ENCODE measurements at places on chromosomes 7 and 10.

GRCh38 chr10:101840741-101841453 is 2.7 kb downstream of the KCNIP2 start:
- peak; percentile 64 for DNase-seq

DNA sequence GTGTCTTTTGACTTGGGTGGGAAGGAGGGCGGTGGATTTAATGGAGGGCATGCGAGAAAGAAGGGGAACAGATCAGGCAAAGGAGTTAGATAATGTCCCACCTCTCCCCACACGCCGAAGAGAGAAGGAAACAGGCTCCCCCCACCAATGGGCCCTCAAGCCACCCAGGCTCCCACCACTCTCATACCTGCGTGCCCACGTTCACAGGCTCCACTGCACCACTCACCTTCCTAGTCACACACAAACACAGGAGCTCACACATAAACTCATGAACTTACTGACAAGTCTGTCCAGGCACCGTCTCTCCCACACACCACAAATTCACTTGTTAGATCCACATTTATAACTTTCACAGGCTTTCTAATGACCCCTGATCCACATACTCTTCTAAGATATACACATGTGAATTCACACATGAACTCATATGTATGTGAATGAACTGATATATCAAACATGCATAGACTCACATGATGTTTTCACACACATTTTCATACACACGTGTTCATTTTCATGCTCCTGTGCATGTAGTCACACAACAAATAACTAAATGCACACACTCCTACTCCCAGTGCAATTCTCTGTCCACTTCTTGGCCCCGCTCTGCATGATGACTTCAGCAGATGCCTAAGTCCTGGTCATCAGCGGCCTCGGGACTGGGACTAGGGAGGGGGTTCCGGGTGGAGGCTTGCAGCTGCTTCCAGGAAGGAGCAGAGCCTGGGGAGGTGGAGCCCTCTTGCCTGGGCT is 1.5 kb downstream of the LZTS2 start:
- DNase-seq = no peak

- no peak for DNase-seq
These were observed 18.0 kb downstream of the DPY19L1 start for GRCh38 chr7:35019179-35019729.

DNA sequence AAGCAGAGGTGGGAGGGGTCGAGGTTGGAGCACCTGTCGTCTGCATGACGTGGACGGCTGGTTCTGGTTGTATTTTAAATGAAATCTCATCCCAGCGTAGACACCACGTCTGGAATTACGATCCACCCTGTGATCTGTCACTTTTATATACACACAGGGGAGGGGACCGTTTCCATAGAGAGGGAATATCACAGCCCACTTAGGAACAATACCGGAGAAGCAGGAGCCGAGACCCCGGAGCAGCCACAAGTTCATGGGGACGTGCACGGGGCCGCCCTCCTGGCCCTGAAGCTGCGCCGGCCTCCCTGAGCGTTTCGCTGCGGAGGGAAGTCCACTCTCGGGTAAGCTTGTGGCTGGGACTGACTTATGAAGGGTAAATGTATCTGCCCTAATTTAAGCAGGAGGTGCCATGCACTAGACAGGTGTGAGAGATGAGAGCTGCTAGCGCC is at the start of gene UCN3:
TSS of gene UCN3 (plus strand) at position 77 of the 449 bp plus-strand sequence. CDS start 8,755 bp downstream, outside the sequence.
- DNase-seq = no peak

- DNase-seq = no peak
These were observed 133.1 kb downstream of the ADARB2 start for GRCh38 chr10:1604246-1604645.

- DNase-seq = no peak
These were observed 151.4 kb downstream of the OAT start for GRCh38 chr10:124267231-124267885.

DNA sequence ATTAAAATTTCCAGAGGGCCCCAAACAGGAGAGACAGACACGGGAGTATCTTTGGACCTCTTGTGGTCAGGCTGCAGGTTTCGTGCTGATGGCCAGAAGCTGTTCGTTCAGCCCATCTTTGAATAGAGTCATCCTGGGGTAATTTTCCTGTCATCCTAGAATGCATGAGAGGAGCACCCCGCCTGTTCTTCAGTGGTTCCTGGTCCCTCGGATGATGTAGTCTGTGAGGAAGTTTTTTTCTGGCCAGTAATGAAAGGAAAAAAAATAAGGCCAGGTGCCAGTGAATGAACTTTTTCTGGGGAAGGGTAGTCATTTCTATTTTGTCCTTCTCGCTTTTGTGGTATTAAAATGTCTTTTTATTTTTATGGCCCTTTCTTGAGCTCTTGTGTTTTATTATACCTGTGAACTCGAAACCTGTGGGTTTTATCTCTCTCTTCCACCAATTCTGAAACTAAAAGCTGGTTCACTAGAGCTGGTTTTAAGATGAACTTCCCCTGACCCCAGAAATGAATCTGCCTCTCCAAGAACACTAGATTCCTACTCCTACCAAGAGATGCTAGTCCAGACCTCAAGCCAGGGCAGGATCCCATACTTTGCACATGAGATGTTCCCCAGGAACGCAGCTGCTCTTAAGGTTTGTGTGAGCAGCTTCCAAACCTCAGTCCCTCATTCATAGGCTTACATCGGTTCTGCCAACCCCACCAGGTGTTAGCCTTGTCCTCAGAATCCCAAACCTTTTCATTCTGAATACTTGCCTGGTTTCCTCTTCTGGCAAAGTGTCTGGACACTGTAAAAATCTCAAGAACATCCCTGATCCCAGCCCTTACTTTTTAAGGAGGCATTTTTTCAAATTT is 15.4 kb upstream of the MEST start:
- DNase-seq = no peak

DNA sequence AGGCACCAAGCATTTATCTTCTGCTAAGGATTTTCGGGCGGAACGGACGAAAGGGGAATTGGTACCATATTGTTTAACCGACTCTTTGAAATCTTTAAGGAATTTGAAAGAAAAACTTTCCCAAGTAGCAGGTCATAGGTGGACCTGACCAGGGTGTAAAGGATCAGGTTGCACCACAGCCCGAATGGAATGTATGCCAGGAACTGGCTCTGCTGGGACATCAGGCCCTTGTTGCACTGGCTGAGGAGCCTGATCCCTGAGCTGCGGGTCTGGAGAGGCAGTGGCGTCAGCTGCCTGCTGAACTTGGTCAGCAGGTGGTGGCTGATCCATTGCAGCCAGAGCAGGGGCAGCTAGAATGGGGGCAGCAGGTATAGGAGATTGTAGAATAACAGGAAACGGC is 41.4 kb upstream of the AKR1C2 start:
- no peak for DNase-seq

GRCh38 chr10:67763499-67764011 is 67.6 kb upstream of the CTNNA3 start:
- peak; percentile 34 for DNase-seq

- DNase-seq = no peak
These were observed 81.1 kb downstream of the IDE start for GRCh38 chr10:92492748-92493240.

DNA sequence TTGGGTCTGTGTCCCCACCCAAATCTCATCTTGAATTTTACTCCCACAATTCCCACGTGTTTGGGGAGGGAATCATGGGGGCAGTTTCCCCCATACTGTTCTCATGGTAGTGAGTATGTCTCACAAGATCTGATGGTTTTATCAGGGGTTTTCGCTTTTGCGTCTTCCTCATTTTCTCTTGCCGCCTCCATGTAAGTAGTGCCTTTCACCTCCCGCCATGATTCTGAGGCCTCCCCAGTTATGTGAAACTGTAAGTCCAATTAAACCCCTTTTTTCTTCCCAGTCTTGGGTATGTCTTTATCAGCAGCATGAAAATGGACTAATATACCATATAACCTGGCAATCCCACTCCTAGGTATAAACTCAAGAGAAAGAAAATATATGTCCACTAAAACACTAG is 25.9 kb upstream of the SP4 start:
- DNase-seq = no peak

DNA sequence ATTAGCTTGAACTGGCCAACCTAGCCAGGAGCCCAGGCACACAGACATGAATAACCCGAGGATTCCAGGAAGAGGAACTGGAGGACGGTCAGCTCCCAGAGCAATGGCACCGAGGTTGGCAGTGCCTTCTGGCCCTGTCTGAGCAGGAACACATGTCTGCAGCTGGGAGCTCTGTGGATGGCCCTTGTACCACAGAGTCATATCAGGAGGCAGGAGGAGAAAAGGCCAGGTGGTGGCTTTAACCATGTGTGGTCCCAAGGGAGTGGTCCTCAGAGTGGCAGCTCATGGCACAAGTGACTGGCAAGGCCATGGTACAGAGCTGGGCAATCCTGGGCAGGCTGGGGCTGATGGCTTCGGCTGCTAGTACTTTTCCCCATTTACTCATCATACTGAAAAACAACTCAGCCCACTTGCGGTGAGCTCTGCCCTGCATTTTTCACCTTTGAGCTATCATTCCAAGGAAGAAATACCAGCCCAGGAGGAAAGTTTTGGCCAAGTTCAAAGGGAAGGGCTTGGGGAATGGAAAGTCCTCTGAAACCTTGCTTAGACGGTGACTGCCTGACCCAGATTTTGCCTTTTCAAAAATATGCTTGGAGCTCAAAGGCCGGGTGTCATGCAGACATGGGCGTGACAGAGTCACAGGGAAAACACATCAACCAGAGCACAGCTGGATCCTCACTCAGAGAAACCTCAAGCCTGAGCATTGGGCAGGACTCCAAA is 25.7 kb upstream of the LOXL4 start:
- peak; percentile 54 for DNase-seq

DNA sequence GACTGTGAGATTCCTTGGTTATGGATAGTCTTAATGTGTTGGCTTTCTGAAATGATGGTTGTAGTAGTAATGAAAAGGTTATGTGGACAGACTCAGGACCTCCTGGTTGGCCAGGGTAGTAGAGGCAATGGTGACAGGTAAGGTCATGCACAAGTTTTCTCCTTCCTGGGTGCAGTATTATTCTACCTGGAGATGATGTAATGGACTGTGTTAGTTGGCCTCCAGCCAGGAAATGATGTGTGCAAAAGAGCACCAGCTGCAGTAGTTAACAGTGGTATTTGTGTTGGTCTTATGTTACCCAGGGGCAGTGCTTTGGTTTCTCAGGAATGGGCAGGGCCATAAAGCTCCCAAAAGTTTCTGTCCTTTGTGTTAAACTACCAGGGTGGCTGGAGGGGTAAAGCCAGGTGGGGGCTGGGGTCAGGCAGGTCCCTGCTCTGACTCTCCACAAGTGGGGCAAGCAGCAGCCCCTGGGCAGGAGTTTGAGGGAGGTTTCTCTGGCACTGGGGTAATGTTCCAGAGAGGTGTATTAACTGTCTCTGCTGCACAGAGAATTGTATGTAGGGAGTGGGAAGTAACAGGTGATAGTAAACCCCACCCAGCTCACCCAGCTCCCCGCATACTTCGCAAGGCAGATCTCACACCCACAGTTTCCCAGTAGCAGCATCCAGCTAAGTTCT is 36.3 kb downstream of the GPR22 start:
- no peak for DNase-seq

DNA sequence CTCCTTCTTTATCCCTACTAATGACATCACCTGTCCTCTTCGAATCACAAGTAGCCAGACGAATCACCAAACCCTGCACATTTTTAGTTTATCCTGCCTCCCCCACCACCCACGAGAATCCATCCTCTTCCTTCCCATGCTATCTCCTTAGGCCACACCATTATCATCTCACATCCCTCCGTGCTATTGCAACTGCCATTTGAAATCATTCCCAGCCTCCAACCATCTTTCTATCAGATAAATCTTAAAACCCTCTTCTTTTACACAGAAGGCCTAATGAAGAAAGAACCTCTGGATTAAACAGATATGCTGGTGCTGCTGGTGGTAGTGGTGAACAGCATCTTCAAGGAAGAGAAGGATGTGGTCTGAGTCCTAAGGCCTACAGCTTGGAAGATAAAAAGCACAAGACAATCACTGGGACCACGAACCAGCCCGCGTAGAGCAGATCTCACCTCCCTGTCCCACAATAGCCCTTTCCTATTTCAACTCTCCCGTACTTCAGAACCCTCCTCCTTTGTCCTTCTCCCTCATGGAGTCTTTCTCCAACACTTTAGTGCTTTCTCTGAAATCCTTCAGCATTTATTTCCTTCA is 403.1 kb downstream of the SFMBT2 start:
- DNase-seq = no peak

DNA sequence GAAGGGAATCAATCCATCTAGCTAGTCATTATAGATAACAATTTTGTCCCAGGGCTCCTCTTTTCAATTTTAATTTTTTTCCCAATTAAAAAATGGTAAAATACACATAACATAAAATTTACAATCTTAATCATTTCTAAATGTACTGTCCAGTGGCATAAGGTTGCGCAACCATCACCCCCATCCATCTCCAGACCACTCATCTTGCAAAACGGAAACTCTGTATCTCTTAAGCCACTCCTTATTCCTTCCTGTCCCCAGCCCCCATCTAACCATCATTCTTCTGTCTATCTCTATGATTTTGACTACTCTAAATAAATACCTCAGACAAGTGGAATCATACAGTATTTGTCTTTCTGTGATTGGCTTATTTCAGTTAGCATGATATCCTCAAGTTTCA is 46.1 kb upstream of the RAB18 start:
- no peak for DNase-seq

GRCh38 chr10:50574931-50575330 is 48.8 kb downstream of the SGMS1 start:
- no peak for DNase-seq

GRCh38 chr10:102394079-102394800 is 1.3 kb upstream of the NFKB2 start:
- DNase-seq = no peak

GRCh38 chr7:99557196-99557607 is 1.2 kb upstream of the ZNF655 start:
- no peak for DNase-seq

GRCh38 chr10:121292321-121292720 is 305.9 kb downstream of the FGFR2 start:
- no peak for DNase-seq

- DNase-seq = no peak
These were observed 19.0 kb upstream of the CAPZA2 start for GRCh38 chr7:116843378-116843777.

GRCh38 chr10:88042160-88043100 is 179.0 kb downstream of the PTEN start:
- DNase-seq = no peak

- peak; percentile 71 for DNase-seq
These were observed 13.1 kb upstream of the IMPDH1 start for GRCh38 chr7:128422842-128423241.

- DNase-seq = no peak
These were observed 120.5 kb upstream of the IMMP2L start for GRCh38 chr7:111682588-111683340.
